Omental fat pad (tissue), 4 donors: ENCODE measurements at places on chromosomes 12 and 14. TPM values are rescaled to one million over a fixed set of nuclear protein-coding genes. Genes with fewer than 3 reads are reported as not detected.

IGF1 gene
- total RNA-seq, result 68.1 TPM

TIMELESS gene
- total RNA-seq, result 4.8 TPM

IL31 gene
- total RNA-seq, result not detected

REP15 gene
- 13.1 TPM for total RNA-seq

NKX2-1 gene
- total RNA-seq, result not detected

TAS2R50 gene
- total RNA-seq, result 4.3 TPM

GRCh38 chr14:99822800-99823455 lies 29.7 kb downstream of the EML1 start:
- no peak for DNase-seq

GRCh38 chr12:107179871-107180270 lies 86.5 kb upstream of the CRY1 start:
- no peak for DNase-seq

DNA sequence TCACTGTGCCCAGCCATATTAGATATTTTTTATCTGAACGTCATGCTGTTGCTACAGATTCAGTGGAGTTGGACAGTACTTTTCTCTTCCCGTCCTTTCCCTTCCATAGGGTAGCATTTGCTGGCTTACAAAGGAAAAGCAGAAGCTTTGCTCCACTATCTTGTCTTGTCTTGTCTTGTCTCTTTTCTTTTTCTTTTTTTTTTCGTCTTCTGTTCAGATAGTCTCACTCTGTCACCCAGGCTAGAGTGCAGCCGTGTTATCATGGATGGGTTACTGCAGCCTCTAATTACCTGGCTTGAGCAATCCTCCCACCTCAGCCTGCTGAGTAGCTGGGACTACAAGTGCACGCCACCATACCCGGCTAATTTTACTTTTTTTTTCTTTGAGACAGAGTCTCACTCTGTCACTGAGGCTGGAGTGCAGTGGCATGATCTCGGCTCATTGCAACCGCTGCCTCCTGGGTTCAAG lies 21.1 kb downstream of the OR10G3 start:
- no peak for DNase-seq

DNA sequence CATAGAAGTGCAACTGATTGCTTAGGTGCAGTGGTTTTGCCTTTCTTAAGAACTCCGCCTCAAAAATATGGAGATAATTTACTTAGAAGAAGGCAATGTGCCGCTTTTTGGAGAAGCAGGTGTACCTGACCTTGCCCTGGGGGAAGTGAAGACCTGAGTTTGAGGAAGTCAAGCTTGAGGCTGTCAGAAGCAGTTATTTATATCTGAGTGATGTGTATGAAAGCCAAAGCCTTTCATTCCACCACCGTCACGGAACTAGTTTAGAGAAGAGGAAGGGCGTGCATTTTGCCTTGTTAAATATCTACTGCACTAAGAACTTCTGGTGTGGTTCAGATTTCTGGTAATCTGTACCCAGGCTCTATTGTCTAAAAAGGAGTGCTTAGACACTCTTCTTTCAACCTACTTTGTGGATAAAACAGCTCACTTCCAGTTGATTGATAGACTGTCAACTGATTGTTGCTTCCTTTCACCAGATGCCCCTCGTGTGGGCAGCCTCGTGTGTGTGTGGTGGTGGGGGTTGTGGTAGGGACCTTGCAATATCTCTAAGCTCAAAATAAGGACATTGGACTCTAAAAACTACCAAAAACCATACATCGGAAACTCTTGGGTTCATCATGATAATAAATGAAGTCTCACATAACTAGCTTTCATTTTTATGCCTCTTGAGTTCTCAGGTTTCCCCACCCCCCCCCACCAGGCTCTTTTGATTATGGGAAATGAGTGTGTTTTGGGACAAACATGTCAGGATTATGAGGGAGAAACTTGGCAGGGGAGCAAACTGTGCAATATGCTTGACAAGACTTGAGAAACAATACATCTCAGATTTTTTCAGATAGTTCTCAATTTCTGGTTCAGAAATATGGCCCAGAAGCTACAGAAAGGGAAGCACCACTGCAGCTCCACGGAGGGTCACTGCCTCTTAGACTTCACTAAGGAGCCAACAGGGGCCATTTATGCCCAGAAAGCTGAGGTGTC lies 78.6 kb downstream of the ARF6 start:
- no peak for DNase-seq

- no peak for DNase-seq
These were observed 3.6 kb downstream of the COQ6 start for GRCh38 chr14:73953731-73954130.

GRCh38 chr12:26471560-26471959 lies 276.2 kb downstream of the SSPN start:
- no peak for DNase-seq

DNA sequence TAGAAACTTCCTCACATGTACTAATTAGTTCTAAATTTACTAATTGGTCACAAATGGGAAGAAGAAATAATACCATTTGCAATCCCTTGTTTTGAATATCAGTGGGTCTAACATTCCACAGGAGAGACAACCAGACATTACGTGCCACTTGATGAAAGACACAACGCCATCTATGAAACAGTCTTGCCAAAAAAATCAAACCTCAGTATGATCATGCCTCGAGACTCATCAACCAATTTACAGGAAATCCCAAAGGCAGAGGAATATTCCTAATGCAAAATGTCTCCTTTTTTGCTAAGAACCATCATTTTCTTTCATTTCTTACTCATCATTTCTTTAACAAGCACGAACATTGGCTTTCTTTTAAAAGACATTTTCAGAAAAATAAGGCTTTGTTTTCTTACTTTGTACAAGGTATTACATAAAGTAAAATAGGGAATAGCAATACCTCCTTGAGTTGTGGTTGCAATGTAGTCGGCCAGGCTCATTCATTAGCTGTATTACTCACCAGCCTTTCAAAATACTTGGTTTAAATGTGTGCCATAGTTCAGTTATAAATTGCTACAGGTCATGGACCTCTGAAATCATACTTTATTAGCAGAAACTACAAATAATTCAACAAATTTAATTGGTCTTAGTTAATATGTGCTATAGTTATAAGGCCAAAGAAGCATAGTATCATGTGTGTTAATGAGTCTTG lies 436.2 kb upstream of the FLRT2 start:
- no peak for DNase-seq

GRCh38 chr12:11891754-11892386 lies 178.9 kb upstream of the BCL2L14 start:
- no peak for DNase-seq

DNA sequence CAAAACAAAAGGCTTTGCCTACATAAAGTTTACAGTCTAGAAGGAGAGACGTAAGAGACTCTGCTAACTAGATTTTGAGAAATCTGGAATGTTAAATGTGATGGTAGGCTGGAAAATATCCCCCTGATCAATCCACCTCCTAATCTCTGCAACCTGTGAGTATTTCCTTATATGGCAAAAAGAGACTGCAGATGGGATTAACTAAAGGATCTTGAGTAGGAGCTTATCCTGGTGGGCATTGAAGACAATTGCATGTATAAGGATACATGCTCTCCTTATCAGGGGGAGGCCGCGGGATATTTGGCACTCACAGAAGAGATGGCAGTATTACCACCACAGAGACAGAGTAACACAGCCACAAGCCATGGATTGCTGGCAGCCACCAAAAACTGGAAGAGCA lies 95.2 kb downstream of the EGLN3 start:
- DNase-seq, result no peak
